ENCODE measurements at places on chromosomes 5 and 9. TPM values are rescaled to one million over a fixed set of nuclear protein-coding genes. Genes with fewer than 3 reads are reported as not detected.

DNA sequence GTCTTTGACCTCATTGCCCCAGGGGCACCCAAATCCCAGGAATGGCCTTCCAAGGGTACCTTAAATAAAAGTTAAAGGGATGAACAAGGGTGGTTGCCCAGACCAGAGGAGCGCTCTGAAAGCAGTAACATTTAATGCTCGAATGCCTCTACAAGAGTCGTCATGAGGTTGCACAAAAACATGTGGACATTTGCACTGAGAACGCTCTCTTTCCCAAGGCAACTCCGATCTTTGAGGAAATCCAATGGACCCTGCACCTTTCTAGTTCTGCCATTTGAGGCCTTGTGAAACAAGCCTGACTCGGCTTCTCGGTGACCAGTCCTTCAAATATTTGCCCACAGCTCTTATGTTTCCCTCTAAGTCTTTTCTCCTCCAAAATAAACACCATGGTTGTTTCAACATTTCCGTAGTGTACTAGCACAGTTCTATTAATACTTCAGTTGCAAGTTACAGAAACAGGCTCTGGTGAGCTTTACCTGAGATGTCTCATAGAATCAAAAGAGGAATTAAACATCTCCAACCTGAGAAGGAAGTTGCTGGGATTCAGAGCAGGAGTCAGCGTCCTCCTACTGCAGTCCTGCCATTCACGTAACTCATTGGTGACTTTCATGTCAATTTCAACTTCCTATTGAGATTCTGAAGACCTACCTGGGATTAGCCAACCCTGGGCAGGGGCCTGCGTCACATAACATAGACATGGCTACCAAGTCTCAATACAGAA lies 168.8 kb upstream of the RAI14 start:
- no peak overlapping the region for H3K4me3 ChIP-seq
- no peak overlapping the region for H3K27ac ChIP-seq
- DNase-seq = no peak

DNA sequence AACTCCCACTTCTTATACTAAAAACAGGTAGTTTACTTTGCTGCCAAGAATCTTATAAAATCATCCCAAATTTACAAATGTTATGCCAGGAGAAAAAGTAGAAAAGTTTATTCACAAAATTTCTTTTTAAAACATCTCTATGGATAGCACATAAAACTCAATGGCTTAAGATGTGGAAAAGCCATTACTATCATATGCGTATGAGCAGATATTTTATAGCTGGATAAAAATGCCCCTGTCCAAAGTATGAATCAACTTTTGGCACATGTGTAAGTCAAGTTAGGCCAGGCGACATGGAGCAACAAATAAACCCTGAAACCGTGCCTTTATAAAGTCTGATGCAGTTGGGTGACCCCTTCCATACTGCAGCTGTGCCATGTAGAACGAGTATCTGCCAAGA lies 38.6 kb upstream of the FBP1 start:
- H3K4me3 ChIP-seq = no peak overlapping the region
- H3K36me3 ChIP-seq = no peaks in the 10 kb centered on the region
- H3K27me3 ChIP-seq = peaks cover 16% of the 10 kb centered on the region
- H3K27ac ChIP-seq = no peak overlapping the region
- H3K4me1 ChIP-seq = no peaks in the 10 kb centered on the region
- DNase-seq = no peak

GRCh38 chr9:14086495-14086894 lies 227.4 kb downstream of the NFIB start:
- no peaks in the 10 kb centered on the region for H3K27me3 ChIP-seq
- H3K4me3 ChIP-seq = no peak overlapping the region
- DNase-seq = no peak
- no peak overlapping the region for H3K27ac ChIP-seq
- H3K36me3 ChIP-seq = no peaks in the 10 kb centered on the region

DNA sequence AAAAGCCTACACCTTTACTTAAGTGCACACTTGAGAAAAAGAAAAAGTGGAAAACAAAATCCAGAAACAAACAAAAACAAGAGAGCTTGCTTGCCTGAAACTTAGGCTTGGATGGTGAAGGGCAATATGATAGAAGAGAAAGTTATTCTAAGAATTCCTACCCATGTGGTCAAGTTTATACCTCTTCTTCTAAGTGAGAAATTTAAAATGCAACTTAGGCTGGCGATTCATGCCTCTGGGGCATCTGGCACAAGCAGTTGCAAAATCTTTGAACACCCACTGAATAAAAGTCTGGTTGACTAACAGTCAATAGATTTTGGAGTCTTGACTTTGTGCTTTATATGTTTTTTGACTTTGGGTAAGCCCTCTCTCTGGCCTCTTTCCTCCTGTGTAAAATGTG lies 239.6 kb downstream of the KDM4C start:
- H3K4me1 ChIP-seq = no peaks in the 10 kb centered on the region
- H3K27me3 ChIP-seq = no peaks in the 10 kb centered on the region
- DNase-seq = no peak
- H3K36me3 ChIP-seq = peaks cover 32% of the 10 kb centered on the region

DNA sequence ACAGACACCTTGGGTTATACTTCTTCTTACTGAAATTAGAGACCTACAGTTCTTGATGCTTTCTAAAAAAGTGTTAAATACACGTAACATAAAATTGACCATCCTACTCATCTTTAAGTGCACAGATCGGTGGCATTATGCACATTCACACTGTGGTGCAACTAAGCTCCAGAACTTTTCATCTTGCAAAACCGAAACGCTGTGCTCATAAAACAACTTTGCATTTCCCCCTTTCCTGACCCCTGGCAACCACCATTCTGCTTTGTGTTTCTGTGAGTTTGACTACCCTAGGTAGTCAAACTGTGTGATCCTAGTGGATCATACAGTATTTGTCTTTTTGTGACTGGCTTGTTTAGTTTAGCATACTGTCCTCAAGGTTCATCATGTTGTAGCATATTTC lies 3.9 kb downstream of the MVB12B start:
- H3K36me3 ChIP-seq = peaks cover 1% of the 10 kb centered on the region
- H3K4me1 ChIP-seq = peaks cover 49% of the 10 kb centered on the region
- no peak for DNase-seq
- H3K4me3 ChIP-seq = no peak overlapping the region
- no peaks in the 10 kb centered on the region for H3K27me3 ChIP-seq
- peak overlapping the region; percentile 4 for H3K27ac ChIP-seq

DNA sequence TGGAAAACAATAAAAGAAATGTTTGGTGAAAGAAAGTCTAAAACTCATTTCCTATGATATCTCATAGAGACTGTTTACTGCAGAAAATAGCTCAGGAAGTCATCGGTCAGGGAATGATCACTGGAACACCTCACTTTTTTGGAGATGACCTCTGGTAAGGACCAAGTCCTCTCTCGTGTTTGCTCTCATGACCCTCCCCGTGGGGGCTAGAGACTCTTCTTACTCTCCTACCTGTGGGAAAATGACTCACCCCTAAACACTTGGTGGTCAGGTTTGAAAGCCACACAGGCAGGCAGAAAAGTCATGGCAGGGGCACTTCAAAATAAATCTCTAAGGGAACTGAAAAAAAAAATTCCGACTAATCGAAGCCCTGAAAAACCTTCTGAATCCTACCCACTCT lies 48.2 kb downstream of the FAM240B start:
- peaks cover 8% of the 10 kb centered on the region for H3K4me1 ChIP-seq
- no peak for DNase-seq
- peaks cover 5% of the 10 kb centered on the region for H3K27me3 ChIP-seq
- no peak overlapping the region for H3K4me3 ChIP-seq
- no peak overlapping the region for H3K27ac ChIP-seq
- H3K36me3 ChIP-seq = no peaks in the 10 kb centered on the region

DNA sequence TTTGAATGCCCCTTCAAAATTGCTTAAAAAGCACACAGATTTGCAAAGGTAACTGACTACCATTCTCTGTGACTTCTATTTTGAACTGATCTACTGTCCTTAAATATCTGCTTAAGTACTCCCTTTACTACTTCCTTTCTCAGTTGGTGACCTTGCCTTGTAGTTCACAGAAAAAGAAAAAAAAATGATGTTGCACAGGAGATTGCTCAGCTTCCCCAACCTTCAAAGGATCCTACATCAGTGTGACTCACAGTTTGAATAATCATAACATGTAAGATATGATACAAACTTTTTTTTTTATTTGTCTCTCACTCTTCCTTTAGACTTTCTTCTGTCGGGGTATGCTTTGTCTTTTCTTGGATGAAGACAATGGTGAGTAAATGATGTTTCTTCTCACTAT lies 1029.6 kb downstream of the CDH12 start:
- no peak overlapping the region for H3K27ac ChIP-seq
- DNase-seq = no peak
- no peak overlapping the region for H3K4me3 ChIP-seq
- H3K27me3 ChIP-seq = no peaks in the 10 kb centered on the region

DNA sequence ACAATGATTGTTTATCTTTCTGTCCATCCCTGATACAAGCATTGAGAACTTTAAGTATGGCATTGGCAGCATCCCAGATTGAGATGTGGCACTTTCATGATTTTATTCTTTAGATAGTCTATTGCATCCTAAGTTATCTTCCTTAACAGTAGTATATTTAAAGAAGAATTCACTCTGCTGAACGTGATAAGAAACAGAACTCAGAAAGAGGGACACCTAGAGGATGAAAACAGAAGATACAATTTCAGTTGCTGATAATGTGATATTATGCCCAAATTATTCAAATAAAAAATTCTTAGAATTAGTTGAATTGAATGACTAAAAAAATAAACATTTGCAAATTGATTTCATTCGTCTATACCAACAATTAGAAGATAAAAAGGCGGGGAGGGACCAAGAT lies 218.1 kb upstream of the DMRTA1 start:
- no peak for DNase-seq
- H3K27ac ChIP-seq = no peak overlapping the region
- no peaks in the 10 kb centered on the region for H3K4me1 ChIP-seq

DNA sequence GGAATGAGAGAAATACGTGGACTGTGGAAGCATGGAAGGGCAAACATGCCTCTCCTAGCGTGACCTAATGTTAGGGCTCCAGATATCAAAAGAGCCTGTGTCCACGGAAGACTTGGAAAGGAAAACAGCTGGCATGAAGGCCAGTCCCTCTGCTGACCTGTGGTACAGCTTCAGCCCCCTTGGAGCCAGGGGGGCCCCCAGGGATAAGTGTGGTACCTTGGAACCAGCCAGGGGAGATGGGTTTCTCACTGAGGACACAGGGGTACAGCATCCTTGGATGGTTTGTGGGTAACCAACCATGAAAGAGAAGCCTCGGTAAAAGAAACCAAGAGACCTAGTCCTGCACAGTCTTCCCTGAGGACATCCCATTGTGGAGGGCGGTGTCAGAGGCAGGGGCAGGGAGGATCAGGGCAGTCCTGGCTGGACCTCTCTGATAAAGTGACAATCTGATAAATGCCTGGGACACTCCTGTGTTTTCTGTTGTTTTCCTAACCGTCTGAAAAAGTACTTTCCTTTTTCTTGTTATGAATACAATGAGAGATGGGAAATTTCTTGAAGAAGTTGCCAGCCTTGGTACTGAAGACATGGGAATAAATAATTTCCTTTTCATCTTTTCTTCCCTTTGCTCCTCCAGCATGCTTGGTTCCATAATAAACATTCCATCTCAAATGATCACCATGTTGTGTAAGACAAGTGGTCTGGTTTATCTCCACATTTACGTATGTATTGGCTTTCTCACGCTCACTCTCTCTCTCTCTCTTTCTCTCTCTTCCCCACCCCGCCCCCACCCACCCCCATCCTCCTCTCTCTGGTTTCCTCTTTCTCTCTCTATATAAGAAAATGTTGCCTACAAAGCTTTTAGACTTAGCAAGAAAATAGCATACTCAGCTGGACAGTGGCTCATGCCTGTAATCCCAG lies 102.1 kb downstream of the SUSD1 start:
- H3K4me1 ChIP-seq = peaks cover 28% of the 10 kb centered on the region
- H3K36me3 ChIP-seq = peaks cover 4% of the 10 kb centered on the region
- no peak for DNase-seq
- H3K27me3 ChIP-seq = no peaks in the 10 kb centered on the region
- H3K4me3 ChIP-seq = no peak overlapping the region
- no peak overlapping the region for H3K27ac ChIP-seq

DNA sequence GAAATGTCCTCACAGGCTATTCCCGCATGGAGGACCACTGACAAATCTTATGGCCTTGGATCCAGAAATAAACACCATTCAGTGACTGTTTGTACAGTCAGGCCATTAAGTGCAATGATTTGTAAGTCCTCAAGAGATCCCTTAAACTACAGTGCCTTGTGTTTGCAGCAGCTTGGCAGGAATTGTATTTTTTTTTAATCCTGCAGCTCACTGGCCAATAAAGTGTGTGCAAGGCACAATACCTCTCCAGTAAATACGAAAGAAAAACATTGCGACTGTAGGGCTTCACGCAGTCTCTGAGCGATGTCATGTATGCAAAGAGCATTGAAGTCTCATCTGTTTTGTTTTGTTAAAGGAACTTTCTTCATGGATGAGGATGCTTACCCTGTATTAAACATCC lies 74.2 kb upstream of the TUSC1 start:
- H3K4me1 ChIP-seq = no peaks in the 10 kb centered on the region
- H3K27me3 ChIP-seq = no peaks in the 10 kb centered on the region
- DNase-seq = no peak
- no peak overlapping the region for H3K4me3 ChIP-seq

DNA sequence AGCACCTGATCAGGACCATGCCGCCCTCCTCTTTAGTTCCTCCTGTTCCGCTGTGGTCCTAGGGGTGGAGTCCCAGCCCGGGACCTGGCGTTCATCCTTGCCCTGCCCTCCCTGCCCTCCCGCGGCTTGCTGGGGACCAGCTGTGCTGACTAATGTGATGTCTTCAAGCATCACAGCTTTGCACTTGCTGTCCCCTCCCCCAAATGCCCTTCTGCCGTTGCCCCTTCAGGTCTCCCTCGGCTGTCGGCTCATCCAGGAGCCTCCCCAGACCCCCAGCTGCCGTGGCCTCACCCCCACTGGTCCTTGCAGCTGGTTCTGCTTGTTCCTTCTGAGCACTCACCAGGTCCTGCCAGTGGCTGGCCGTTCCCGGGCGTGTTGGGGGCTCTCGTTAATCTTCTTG lies 19.9 kb downstream of the RXRA start:
- no peak overlapping the region for H3K27ac ChIP-seq
- H3K27me3 ChIP-seq = no peaks in the 10 kb centered on the region

- no peaks in the 10 kb centered on the region for H3K4me1 ChIP-seq
- DNase-seq = no peak
- H3K27ac ChIP-seq = no peak overlapping the region
- H3K36me3 ChIP-seq = no peaks in the 10 kb centered on the region
Measured at GRCh38 chr5:38527475-38527874, 29.0 kb downstream of the LIFR start.

Gene GFPT2
- total RNA-seq = not detected

Gene LCNL1
- not detected for total RNA-seq

Gene CER1
- not detected for total RNA-seq

Gene IL13
- total RNA-seq = 6.5 TPM

Gene LCP2
- total RNA-seq = 243 TPM

Gene PRR7
- 36.4 TPM for total RNA-seq

Gene TLX3
- total RNA-seq = not detected

Gene SARDH
- total RNA-seq = 5.5 TPM

Gene NME5
- not detected for total RNA-seq

Data from activated CD8-positive, alpha-beta T cell treated with anti-CD3 and anti-CD28 coated beads for 36 hours (primary cell).